ENCODE measurements at places on chromosomes 2 and 18. TPM values are rescaled to one million over a fixed set of nuclear protein-coding genes. Genes with fewer than 3 reads are reported as not detected.

CHRND gene
- total RNA-seq = not detected

VWA3B gene
- total RNA-seq = not detected

KCNIP3 gene
- total RNA-seq = not detected

TRIM43 gene
- not detected for total RNA-seq

GAREM1 gene
- not detected for total RNA-seq

SPP2 gene
- total RNA-seq = not detected

FOXI3 gene
- not detected for total RNA-seq

ALMS1 gene
- total RNA-seq = 19.2 TPM

ESPNL gene
- total RNA-seq = 0.16 TPM

TXNDC9 gene
- total RNA-seq = 19.4 TPM

SP140 gene
- total RNA-seq = 84.2 TPM

ADGRF3 gene
- total RNA-seq = 4.1 TPM

KLF11 gene
- 4.5 TPM for total RNA-seq

HS1BP3 gene
- 7.1 TPM for total RNA-seq

PDCD1 gene
- total RNA-seq = 33.2 TPM

SLC4A3 gene
- total RNA-seq = 0.16 TPM

SERPINB7 gene
- not detected for total RNA-seq

RAPH1 gene
- total RNA-seq = 9.9 TPM

RAX gene
- not detected for total RNA-seq

CNTNAP5 gene
- total RNA-seq = not detected

PTH2R gene
- 0.14 TPM for total RNA-seq

ARHGEF4 gene
- 1.9 TPM for total RNA-seq

RND3 gene
- not detected for total RNA-seq

DCTN1 gene
- total RNA-seq = 132 TPM

YWHAQ gene
- 370 TPM for total RNA-seq

POTEI gene
- not detected for total RNA-seq

LRRC30 gene
- not detected for total RNA-seq

SCYGR4 gene
- total RNA-seq = not detected

CAVIN2 gene
- not detected for total RNA-seq
